ENCODE measurements at places on chromosomes 16 and 17. TPM values are rescaled to one million over a fixed set of nuclear protein-coding genes. Genes with fewer than 3 reads are reported as not detected.

AIPL1 gene
- not detected for total RNA-seq

ABHD15 gene
- total RNA-seq, result 10.4 TPM

NACA2 gene
- total RNA-seq, result not detected

GP1BA gene
- total RNA-seq, result 0.19 TPM

MT1G gene
- 21.6 TPM for total RNA-seq

MED1 gene
- 28.6 TPM for total RNA-seq

RBFOX1 gene
- 0.54 TPM for total RNA-seq

PABPN1L gene
- not detected for total RNA-seq
